HFFc6 (cell line): ENCODE measurements at places on chromosomes 7 and 10. TPM values are rescaled to one million over a fixed set of nuclear protein-coding genes. Genes with fewer than 3 reads are reported as not detected.

OR9A2 gene
- total RNA-seq = not detected in 3 replicates

HOXA9 gene
- 25.1 to 37.1 TPM (median 33.7 TPM) in 3 replicates for total RNA-seq

TMEM273 gene
- total RNA-seq = not detected in 3 replicates

CRHR2 gene
- not detected in 3 replicates for total RNA-seq

LIPK gene
- not detected in 3 replicates for total RNA-seq

PNLIPRP2 gene
- not detected in 3 replicates for total RNA-seq

HKDC1 gene
- total RNA-seq = 0.33 to 0.84 TPM in 2 of 3 replicates, not detected in the other

OPN4 gene
- total RNA-seq = not detected in 3 replicates

MSS51 gene
- 0.31 and 0.50 TPM in 2 replicates for total RNA-seq

INMT gene
- 0.11 TPM in 1 of 3 replicates, not detected in the others for total RNA-seq

AGBL3 gene
- 0.36 to 0.77 TPM (median 0.68 TPM) in 3 replicates for total RNA-seq

SPDYE2 gene
- total RNA-seq = not detected in 2 replicates

WNT8B gene
- total RNA-seq = not detected in 3 replicates

NUTM2B gene
- 0.21 to 0.43 TPM (median 0.29 TPM) in 3 replicates for total RNA-seq

AKR1E2 gene
- 0.29 to 1.1 TPM (median 0.46 TPM) in 3 replicates for total RNA-seq

PRKG1 gene
- 7.9 to 10.1 TPM (median 10.1 TPM) in 3 replicates for total RNA-seq

CTAGE4 gene
- total RNA-seq = not detected in 2 replicates

CALML5 gene
- total RNA-seq = not detected in 3 replicates

LRRC18 gene
- total RNA-seq = not detected in 3 replicates

DNA sequence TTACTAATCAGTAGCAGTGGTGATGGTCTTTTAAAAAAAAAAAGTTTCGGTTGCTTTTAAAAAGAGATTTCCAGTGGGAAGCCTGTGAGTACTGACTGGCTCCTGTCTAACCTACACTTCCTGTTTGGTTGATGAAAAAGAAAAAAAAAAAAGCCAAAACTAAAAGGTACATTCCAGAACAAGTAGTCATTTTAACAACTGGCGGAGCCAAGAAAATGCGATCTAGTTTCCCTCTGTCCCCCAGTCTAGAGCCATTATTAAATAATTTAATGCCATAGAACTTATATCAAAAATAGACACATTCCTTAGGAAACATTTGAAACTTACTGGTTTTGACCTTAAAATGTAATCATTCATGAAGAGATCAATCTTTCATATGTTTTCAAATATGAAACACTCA is 254.2 kb upstream of the C7orf33 start:
- DNase-seq = no peak

- peak; percentile 27 for DNase-seq
Observed at GRCh38 chr7:41224063-41224763, 478.7 kb downstream of the INHBA start.

- DNase-seq = no peak
Observed at GRCh38 chr7:44264221-44264931, 61.0 kb downstream of the CAMK2B start.

DNA sequence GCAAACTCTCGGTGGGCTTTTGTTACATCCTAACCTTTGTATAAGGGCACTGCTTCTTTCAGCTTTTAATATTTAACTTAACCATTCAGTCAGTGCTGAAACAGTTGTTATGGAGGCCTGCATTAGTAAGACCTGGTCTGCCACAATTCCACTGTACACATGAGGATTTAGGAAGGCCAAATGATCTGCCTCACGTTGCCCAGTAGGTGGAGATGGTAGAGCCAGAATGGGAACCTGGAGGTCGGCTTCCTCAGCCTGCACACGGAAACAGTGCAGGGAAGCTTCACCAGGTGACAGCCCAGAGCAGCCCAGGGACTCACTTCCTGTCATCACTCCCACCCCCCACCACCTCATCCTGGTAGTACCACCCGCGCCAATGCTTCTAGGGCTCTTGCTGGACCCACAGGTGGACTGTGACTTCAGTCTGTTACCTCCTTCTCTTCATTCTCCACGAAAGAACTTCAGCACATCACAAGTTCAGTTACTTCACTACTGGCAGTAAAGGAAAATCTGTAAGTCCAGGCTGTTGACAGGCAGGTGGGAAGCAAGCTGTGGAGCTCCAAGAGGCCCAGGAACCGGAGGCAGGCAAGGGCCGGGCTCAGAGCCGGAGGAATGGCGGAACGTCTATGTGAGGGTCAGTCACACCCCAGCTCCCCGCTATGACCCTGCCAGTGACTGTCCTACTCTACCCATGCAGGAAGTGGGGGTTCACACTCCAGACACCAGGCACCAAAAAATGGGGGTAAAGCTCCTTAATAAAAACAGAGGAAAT is 480.3 kb upstream of the C7orf33 start:
- DNase-seq = no peak

DNA sequence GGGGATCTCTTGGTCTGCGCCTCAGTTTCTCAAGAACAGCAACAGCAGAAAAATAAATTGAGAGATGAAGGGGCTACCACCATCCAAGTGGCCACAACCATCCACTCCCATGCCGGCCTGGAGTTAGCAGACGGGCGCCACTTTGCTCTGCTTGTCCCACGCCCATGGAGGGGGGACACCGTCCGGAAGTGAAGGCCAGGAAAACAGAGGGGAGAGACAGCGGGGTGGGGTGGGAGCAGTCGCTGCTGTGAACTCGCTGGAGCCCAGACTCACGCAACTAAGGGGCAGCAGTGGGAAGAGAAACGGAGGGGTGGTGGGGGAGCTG is 135.4 kb downstream of the KIF20B start:
- DNase-seq = no peak

GRCh38 chr10:124362568-124362967 is 56.2 kb downstream of the OAT start:
- no peak for DNase-seq

DNA sequence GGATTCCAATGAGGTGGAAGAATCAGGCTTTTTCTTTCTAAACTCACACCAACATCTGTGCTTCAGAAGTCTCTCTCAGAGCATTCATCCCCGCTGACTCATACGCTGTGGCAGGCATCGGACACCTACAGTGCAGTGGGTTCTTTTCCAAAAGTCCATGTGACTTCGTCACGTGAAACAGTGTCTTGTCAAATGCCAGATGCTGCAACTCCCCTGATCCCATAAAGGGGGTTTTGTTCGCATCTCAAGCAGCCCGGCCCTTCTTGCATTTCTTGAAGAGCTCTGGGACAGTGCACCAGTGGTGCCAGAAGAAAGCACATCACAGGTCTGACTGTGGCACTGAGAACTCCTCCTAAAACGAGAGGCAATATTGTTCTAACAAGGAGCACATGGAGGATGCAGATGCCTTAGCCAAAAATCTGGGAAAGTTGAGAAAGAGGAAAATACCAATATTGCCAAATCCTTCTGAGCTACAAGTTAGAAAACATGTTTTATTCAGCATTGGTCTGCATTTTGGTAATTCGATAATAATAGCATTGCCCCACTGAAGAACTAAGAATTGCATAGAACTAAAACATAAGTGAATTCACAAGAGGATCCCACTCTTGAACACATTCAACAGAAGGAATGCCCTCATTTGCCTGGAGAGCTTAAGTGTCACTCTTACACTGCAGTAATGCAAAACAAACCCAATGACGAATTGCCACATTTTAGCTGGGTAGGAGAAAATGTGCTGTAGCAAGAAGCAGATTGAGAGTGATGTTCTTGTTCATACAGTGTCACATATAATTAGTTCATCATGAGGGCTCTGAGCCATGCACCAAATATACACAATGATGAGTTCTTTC is 204.4 kb downstream of the CXCL12 start:
- DNase-seq = peak; percentile 88

DNA sequence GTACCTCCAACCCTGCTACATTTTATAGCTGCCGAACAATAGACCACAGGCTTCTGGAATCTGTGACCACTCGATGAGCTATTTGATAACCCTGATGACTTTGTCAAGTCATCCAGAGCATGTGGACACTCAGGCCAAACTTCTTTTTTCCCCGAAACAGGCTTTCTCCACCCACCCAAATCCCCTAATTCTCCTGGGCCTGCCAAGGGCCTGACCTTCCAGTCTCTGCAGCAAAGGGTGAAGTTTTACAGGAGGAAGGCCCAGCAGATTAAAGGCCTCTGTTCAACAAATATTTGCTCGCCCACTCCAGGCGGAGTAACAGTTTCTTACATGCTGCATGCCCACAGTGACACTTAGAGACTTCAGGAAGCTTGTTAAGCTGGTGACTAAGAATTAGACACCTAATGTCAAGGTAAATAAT is 2.0 kb downstream of the JCAD start:
- DNase-seq = peak; percentile 28

GRCh38 chr10:130485958-130486895 is 350.0 kb downstream of the GLRX3 start:
- no peak for DNase-seq

GRCh38 chr10:35043796-35044344 is 46.3 kb downstream of the CUL2 start:
- DNase-seq = peak; percentile 17

GRCh38 chr7:112103246-112103645 is 103.0 kb downstream of the DOCK4 start:
- DNase-seq = no peak

- DNase-seq = no peak
Observed at GRCh38 chr10:98125940-98126631, 8.4 kb upstream of the R3HCC1L start.

GRCh38 chr7:66362136-66362535 is 157.0 kb downstream of the TPST1 start:
- no peak for DNase-seq

DNA sequence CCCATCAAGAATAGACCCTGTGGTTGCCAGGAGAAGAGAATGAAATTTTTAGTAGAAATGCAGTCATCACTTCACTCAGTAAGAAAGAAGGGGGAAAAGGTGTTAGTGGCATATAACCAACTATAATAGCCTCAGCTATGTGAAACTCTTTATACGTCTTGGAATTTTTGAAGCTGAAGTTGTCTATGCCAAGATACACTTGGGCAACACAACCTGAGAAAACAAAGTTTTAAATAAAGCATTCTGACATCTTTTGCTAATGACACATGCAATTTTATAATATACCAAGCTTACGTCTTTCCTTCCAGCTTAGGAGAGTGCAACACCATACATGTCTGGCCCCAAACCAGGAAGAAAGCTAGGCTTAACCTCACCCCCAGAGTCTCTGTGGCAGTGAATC is 40.8 kb upstream of the ZNF438 start:
- no peak for DNase-seq

DNA sequence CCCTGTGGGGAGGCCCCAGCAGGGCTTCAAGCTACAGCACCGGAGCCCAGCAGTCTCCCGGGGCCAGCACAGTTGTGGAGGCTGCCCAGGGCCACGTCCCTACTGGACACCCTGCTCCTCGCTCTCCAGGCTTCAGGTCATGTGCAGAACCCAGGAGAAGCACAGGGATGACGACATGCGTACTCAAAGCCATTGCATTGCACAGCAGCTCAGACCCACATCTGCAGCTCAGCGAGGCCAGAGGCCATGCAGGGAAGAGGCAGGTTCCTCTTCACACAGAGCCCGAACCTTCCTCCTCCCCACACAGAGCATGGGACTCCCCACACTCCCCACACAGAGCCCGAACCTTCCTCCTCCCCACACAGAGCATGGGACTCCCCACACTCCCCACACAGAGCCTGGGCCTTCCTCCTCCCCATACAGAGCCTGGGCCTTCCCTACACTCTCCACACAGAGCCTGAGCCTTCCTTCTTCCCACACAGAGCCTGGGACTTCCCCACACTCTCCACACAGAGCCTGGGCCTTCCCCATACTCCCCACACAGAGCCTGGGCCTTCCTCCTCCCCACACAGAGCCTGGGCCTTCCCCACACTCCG is 12.3 kb downstream of the CFAP46 start:
- no peak for DNase-seq

- no peak for DNase-seq
Observed at GRCh38 chr7:18221377-18222293, 194.0 kb upstream of the PRPS1L1 start.

- DNase-seq = no peak
Observed at GRCh38 chr7:23107781-23108180, 2.2 kb downstream of the KLHL7 start.

- peak; percentile 38 for DNase-seq
Observed at GRCh38 chr10:3902809-3903410, 117.9 kb upstream of the KLF6 start.

GRCh38 chr7:116543664-116544063 is 18.8 kb downstream of the CAV1 start:
- DNase-seq = peak; percentile 78

- DNase-seq = no peak
Observed at GRCh38 chr7:51591223-51591622, 274.6 kb upstream of the COBL start.

- peak; percentile 54 for DNase-seq
Observed at GRCh38 chr7:108004220-108005142, 1.5 kb upstream of the LAMB1 start.

DNA sequence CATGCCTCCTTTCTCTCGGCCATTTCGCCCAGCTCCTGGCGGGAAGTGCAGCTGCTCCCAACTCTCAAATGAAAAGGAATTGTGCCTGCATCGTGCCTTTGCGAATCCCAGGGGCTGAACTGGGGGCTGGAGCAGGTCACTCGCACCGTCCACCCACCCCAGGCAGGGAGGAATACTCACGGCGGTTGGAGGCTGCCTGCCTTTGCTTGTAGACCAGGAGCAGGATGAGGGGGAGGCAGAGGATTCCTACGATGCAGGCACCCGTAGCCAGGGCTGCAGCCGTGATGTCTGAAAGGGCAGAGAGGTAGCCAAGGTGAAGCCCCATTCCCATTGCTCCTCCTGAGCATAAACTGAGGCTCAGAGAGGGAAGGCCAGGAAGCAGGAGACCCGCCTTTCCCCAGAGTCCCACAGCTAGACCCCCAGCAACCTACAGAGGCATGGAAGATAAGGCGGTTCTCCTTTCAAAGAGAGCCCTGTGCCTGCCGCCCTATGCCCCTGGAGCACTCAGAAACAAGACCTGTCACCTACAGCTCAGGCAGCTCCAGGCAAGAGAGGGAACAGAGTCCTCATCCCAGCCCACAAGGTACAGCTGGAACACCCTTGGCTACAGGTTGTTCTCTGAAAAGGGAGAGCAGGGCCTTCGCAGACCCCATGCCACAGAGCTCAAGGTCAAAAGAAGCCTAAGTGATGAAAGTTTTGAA is 18.0 kb downstream of the VSIR start:
- no peak for DNase-seq

- DNase-seq = no peak
Observed at GRCh38 chr7:134856091-134856490, 76.7 kb downstream of the CALD1 start.

- DNase-seq = peak; percentile 96
Observed at GRCh38 chr7:876077-876971, at the start of gene GET4. TSS of gene GET4 (plus strand) at chr7:876554. CDS start at chr7:876646, 92 bp downstream.

- no peak for DNase-seq
Observed at GRCh38 chr10:102423372-102423968, 2.8 kb downstream of the FBXL15 start.

- DNase-seq = no peak
Observed at GRCh38 chr7:135273581-135273980, 39.9 kb downstream of the STRA8 start.

DNA sequence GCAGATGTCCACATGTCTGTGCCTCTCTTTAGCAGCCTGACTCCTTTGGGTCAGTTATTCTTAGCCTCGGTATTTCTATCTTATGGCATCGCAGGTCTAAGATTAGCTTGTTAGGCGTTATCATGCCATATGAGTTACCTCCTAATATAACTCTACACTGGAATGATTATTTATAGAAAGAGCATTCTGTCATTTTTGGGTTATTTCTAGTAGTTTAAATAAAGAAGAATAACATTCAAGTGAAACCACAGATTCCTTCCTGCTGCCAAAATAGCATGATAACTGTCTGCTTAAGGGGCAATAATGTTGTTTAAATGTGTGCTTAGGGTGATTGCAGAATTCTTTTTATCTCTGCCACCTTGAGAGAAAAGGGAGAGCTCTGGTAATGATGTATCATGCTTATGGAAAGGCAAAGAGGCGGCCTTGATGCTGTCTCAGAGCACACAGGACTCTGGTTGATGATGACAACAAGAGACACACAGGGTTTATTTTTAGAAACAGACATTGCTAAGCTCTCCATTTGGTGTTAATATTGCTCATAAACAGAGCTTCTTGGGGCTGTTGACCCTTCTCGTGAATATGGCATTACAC is 10.4 kb downstream of the HDAC9 start:
- DNase-seq = peak; percentile 79
